ENCODE measurements at places on chromosomes 2 and 18. TPM values are rescaled to one million over a fixed set of nuclear protein-coding genes. Genes with fewer than 3 reads are reported as not detected.

- DNase-seq: no peak
These were observed 48.7 kb downstream of the SERTAD2 start for GRCh38 chr2:64605026-64605471.

PDE11A gene
- total RNA-seq: not detected

C2orf81 gene
- 3.9 TPM for total RNA-seq

GRCh38 chr2:150341982-150342680 lies 145.3 kb downstream of the RND3 start:
- no peak for DNase-seq

- DNase-seq: no peak
These were observed 27.3 kb upstream of the ITGB6 start for GRCh38 chr2:160227293-160227915.

Data from Panc1 (cell line).